ENCODE measurements at places on chromosomes 5 and 9.

GRCh38 chr9:35506359-35506758 is 16.4 kb downstream of the RUSC2 start:
- DNase-seq: no peak

GRCh38 chr5:31921852-31922305 is 252.2 kb downstream of the GOLPH3 start:
- DNase-seq: no peak

DNA sequence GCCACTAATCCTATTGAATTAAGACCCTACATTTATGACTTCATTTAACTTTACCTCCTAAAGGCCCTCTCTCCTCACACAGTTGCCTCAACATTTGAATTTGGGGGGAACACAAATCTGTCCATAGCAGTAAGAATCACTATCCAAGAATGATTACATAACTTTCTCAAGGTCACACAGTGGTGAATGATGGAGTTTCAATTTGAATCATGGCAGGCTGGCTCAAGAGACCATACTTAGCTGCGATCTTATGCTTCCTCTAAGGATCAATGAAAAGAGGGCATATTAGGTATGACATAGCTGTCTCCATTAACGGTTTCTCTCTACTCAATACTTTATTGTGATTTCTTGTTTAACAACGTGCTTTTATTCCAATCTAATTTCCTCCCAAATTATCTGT is 44.1 kb upstream of the PDE4D start:
- DNase-seq: no peak

DNA sequence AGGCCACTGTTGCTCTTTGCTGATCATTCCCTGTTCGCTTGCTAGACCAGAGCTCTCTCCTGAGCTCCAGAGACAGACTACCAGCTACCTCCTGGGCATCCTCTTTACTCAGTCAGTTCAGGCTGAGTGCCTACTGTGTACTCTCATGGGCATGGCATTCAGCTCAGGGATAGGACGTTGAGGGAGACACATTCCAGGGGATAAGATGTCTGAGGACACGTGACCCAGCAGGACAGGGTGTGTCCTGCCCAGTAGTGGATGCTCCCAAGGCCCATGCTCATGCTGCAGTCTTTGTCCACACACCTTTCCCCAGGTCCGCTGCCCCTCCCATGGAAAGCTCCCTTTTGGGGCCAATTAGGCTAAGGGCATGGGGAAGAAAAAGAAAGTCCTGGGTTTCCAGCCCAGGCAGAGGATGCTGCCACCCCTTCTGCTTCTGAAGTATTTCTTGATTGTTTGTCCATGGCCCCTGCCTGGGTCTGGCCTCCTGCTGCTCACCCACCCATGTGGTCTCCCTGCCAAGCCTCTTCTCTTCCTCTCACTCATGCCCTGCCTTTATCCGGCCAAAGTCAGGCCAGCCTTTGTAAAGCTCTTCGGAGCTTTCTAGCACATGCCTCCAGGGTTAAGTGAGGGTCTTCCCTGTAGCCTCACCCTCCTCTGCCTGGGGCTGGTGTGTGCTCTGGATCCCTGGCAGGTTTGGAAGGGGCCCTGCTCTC is 60.5 kb upstream of the PITX1 start:
- no peak for DNase-seq

- DNase-seq: no peak
These were observed 102.0 kb upstream of the TSLP start for GRCh38 chr5:110969502-110969901.

GRCh38 chr9:68974431-68974830 is 39.5 kb downstream of the PRKACG start:
- DNase-seq: no peak

DNA sequence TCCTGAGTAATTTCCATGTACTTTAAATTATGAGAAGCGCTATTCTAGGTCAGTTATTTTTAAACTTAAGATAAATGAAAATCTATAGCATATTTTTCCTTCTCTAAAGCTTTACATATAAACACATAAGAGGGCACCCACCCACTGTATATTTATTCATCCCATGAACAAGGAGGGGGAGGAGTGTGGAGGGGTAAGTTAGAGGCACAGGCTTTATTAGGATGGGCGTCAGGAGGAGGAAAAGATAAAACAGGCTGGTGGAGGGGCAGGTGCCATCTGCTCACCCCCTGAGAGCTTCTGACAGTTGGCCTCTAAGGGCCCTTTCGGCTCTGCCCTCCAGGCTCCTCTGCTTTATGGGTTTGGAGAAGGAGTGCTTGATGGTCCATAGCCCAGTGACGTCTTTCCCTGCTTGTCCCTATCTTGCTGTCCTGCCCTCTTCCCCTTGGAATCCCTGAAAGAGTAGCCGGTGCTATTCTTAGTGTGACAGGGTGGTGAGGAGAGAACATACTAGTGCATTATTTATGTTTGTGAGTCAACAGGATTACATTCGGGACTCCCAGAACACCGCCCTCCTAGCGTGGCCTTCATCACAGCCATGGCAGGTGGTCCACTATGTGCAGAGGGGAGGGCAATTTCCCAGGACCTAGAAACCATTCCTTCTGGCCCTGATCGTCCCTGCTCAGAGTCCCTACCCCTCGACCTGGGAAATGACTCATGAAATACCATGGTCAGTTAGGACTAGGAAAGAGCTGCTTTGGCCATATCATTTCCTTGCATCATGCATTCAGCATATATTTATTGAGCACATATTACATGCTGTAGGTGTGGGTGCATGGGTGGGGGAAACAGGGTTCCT is 7.9 kb upstream of the SYNPO start:
- DNase-seq: no peak

- no peak for DNase-seq
These were observed 294.8 kb upstream of the KLF4 start for GRCh38 chr9:107784235-107784958.

GRCh38 chr5:41794471-41794870 is 75.8 kb downstream of the OXCT1 start:
- no peak for DNase-seq

DNA sequence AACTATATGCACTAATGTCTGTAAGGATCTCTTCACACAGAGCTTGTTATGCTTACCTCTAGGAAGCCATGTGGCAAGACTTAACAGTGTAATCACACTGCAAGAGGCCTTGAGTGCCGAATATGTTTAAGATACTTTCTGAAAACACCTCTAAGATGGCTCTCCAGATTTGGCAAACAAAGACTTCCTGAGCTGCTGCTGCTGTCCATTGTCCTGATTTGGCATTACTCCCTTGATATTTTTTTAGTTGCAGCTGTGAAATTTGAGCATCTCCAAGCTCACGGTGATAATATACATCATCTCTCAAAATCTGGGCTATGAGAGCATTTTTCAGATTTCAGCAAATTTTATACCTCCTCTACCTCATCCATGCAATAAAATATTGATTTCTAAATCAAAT is 384.5 kb upstream of the CDH6 start:
- DNase-seq: no peak

DNA sequence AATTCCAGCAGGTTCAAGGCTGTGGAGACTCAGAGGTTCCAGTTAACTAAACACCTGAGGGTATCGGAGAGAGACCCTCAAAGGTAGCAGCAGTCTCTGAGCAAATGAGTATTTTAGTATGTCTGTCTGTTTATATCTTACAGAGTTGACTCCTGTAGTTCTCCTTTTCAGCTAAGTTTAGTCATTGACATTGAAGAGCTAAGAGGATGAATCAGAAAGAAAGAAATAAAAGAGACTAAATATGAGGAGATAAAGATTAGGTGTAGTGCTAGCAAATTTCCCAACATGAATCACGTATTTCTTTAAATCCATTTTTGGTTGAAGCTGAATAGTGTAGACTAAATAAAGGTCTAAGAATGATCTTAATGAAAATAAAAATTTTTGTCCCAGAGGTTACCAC is 474.0 kb upstream of the RGMB start:
- no peak for DNase-seq

GRCh38 chr9:71549023-71549422 is 219.3 kb downstream of the CEMIP2 start:
- DNase-seq: no peak

- no peak for DNase-seq
These were observed 115.0 kb downstream of the NFIB start for GRCh38 chr9:14198841-14199455.

DNA sequence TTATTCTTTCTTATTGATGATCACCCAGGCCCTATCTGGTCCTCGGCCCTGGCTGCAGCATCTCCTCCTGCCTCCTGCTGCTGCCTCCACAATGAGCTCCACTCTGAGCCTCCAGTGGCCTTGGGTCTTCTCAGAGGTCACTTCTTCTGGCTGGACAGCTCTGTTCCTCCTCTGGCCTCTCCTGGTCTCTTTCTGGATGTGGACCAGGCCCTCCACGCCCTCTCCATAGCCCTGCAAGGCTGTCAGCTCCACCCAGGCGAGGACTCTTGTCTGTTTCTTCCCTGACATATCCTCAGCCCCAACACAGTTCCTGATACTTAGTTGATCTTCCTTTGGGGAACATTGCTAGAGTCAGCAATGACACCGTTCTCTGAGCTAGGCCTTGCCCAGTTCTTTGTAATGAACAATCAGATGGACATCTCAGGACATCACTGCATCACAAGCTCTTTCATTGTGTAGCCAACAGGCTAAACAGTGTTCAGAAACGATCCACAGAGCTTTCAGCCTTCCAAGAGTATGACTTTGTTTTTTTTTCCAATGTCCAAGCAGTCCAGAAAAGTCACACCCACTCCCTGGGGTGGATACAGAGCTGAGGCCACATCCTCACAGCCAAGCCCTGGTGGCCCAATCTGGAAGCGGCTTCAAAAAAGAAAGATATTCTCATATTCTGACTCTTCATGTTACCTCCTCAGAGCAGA is 62.5 kb upstream of the DNAH5 start:
- no peak for DNase-seq

- peak; percentile 26 for DNase-seq
These were observed 482.9 kb downstream of the AGTPBP1 start for GRCh38 chr9:85258823-85259370.

- no peak for DNase-seq
These were observed 506.0 kb upstream of the ZNF462 start for GRCh38 chr9:106356924-106357323.

DNA sequence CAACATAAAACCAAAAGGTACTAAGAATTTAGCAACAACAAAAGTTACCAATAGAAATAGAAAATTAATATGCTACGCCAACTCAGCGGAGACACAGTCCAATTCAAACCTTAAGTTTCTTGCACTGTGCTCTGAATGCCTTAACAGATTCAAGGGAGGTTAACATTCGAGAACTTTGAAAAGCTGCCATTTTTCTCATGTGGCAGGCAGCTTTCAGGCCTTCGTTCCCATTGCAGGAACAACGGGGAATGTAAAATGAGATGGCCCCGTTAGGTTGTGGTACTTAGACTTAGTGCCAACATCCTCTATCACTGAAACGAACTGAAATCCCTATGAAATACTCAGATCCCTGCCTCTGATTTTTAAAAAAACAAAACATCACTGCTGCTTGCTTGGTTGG is 22.4 kb downstream of the FNBP1 start:
- no peak for DNase-seq

GRCh38 chr5:98214240-98215051 is 559.0 kb upstream of the RGMB start:
- no peak for DNase-seq

DNA sequence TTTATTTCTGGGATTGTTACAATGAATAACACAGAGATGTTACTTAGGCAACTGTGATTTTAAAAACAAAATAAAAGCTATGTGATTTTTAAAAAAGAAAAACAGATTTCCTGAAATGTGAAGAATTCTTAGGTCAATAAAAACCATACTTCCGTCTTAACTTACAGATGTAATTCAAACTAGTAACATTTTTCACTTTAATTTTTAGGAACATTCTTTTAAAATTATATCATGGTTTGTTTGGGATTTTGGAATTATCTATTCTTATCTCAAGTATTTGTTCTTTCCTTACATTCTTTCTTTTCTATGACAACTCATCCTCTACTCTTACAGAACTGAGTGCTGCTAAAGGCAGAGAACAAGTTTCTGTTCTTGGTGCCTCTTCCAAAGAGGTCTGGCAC is 159.5 kb downstream of the RAPGEF6 start:
- no peak for DNase-seq

GRCh38 chr5:36647046-36647445 is 40.6 kb downstream of the SLC1A3 start:
- no peak for DNase-seq

DNA sequence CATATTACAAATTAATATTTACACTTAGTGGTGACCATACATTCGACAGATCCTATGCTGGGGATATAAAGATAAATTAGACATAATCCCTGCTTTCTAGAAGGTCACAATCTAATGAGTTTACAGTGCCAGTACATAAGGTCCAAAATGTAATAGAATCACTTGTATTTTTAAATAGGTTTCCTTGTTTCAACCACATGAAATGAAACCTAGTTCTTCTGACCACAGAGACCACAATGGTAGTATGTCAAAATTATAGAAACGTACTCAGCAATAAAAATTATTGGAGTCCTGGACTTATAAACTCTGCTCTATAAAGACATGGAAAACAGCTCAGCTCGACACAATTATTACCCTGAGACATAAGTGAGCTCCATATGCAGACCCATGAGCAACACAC is 444.3 kb downstream of the SPOCK1 start:
- no peak for DNase-seq

DNA sequence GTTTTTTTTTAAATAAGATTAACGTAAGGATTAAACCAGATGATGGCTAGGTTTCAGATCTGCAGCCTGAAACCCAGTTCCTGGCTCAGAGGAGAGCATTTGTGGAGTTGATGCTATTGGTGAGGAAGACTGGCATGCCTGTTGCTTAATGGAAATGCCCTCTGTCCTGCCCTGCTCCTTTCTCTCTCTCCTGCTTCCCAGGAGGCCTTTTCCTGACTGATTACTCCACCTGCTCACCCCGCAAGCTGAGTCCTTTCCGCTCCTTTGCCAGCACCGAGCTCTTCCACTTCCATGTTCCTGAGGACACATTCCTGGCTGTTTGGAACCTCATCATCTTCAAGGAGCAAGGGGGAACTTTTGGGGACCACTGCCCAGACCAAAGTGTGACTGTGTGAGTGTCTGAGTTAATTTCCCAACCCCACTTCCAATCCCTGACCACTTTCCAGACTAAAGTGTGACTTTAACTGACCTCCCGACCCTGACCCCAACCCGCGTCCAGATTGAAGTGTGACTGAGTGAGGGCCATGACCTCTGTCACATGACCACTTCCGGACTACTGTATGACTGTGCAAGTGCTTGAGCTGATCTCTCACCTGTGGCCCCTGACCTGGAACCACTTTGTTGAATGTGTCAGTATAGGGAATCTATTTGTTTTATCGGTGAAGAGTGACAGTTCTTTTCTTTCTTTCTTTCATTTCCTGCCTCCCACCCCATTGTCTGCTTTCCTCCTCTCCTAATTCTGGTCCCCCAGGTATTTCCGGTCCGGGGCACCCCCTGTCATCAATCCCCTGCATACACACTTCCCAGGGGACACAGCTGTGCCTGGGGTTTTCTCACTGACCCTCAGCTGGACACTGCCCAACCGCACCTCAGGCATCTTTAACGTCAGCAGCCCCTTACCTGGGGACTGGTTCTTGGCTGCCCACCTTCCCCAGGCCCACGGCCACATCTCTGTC is 5.5 kb downstream of the TMEM8B start:
- no peak for DNase-seq

GRCh38 chr9:134962065-134962972 is 44.6 kb upstream of the FCN1 start:
- peak; percentile 78 for DNase-seq
